Stimulated activated CD8-positive, alpha-beta memory T cell treated with anti-CD3 and anti-CD28 coated beads, Interleukin-7, amount 100 ng/mL, for 48 hours (primary cell): ENCODE measurements at places on chromosomes 1 and 21.

- DNase-seq, result no peak
Observed at GRCh38 chr1:91798241-91798648, 87.7 kb downstream of the TGFBR3 start.

DNA sequence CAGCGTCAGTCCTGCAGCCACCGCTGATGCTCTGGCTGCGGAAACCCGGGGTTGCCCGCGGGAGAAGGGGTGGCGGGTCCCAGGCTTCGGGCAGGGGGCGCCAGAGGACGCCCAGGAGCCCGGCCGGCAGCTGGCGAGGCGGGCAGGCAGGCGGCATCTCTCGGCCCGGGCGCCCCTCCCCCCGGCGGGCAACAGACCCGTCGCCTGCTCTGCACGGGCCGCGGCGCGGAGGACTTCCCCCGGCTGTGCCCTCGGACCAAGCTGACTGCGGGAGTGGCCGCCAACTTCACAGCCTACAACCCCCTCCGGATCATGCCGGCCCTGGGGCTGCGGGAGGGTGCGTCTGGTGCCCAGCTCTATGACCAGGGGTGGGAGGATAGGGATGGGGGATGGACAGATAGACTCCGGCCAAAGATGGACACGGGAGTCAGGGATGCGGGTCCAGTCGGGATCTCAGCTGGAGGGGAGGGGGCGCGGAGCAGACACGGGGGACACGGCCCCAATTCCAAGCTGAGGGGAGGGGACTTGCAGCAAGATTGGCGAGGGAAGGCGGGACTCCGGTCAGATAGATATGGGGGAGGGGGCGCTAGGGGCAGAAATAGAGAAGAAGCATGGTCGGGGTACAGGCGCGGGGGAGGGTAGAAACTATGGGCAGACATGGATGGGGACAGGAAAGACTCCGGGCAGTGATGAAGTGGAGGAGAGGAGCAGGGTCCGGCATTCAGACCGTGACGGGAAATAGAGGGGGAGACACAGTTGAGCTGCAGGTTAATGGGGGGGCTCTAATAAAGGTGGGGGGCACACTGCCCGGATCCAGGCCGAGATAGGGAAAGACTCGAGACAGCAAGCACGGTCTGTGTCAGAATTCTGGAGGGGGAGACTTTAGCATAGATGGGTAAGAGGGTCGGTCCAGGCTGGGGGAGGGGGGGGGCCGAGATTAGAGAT lies 1.1 kb downstream of the ADGRB2 start:
- DNase-seq, result peak; percentile 45

- DNase-seq, result no peak
Observed at GRCh38 chr21:37106998-37107397, 33.9 kb downstream of the TTC3 start.

DNA sequence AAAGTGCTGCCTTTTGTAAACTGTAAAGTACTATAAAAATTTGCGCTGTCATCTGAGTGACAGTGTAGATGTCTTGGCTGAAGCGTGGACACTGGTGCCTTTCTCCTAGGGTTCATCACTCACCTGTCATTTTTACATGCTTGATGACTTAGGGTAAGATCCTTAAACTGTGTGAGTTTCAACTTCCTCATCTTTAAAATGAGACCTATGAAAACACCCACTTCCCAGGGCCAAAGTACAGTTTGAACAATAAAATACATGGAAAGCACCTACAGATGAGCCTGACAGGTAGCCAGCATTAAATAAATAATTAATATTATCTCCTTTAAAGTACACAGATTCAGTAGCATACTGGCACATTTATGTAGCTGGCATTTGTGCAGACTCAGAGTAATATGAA lies 309.9 kb downstream of the CHRM3 start:
- no peak for DNase-seq

GRCh38 chr1:8439015-8439702 lies 121.2 kb downstream of the SLC45A1 start:
- DNase-seq, result no peak

DNA sequence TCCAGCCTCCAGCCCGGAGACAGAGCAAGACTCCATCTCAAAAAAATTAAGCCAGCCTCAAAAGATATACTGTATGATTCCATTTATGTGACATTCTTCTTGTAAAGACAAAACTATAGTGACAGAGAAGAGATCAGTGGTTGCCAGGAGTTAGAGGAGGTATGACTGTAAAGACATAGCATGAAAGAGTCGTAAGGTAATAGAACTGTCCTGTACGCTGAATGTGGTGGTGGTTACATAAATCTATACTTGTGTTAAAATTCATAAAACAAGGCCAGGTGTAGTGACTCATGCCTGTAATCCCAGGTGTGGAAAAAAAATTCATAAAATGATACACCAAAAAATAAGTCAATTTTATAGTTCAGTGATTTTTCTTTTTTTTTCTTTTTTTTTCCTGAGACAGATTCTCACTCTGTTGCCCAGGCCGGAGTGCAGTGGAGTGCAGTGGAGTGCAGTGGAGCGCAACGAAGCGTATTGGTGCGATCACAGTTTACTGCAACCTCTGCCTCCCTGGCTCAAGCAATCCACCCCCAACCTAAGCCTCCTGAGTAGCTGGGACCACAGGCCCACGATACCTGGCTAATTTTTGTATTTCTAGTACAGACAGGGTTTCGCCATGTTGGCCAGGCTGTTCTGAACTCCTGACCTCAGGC lies 84.9 kb upstream of the CXADR start:
- DNase-seq, result no peak

DNA sequence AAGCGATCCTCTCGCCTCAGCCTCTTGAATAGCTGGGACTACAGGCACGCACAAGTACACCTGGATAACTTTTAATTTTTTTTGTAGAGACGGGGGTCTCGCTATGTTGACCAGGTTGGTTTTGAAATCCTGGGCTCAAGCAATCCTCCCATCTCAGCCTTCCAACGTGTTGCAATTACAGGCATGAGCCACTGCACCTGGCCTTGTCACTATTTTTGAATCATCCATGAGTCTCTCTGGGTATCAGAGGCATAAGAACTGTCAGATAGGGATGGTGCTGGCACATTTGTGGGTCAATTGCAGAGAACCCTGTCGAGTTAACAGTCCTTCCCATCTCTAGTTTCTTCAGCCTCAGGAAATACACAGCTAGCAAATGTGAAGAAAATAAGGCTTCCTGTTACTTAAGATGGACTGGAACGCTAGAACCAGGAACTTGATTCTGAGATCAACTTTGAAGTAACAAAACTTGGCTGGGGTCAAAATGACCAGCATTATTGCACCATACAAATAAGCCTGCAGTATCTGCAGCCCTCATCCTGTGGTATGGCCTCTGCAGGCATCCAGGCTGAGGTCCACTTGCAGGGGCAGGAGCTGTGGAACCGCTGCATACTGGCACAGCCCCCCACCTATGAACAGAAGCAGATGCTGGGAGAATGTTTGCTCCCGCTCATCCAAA lies 124.3 kb upstream of the GADD45A start:
- DNase-seq, result no peak
